ENCODE measurements at places on chromosomes 16 and 17. TPM values are rescaled to one million over a fixed set of nuclear protein-coding genes. Genes with fewer than 3 reads are reported as not detected.

Gene ZSCAN10
- total RNA-seq: 0.23 TPM

Gene PRR29
- 1.9 TPM for total RNA-seq

Gene HCRT
- not detected for total RNA-seq

Gene ZDHHC7
- total RNA-seq: 43.9 TPM

Gene PRDM7
- total RNA-seq: not detected

Gene HEATR9
- 4.1 TPM for total RNA-seq

Gene MPV17L
- total RNA-seq: 0.13 TPM

Gene MC1R
- 11.7 TPM for total RNA-seq

Gene CMTM1
- 3.6 TPM for total RNA-seq

Gene TP53TG3C
- total RNA-seq: not detected

Gene HSD17B1
- 1.3 TPM for total RNA-seq

Gene GGNBP2
- total RNA-seq: 169 TPM

Gene KRT20
- total RNA-seq: 0.47 TPM

Gene SLC47A1
- 0.35 TPM for total RNA-seq

Gene CTRB2
- 18.7 TPM for total RNA-seq

Gene RNF112
- total RNA-seq: 0.76 TPM

Gene NPIPA3
- total RNA-seq: 6.9 TPM

Gene MYH10
- 2.8 TPM for total RNA-seq

Gene PTX4
- not detected for total RNA-seq

Gene MMP25
- total RNA-seq: 1.6 TPM

Gene ASPA
- total RNA-seq: not detected

Gene TNP2
- not detected for total RNA-seq

Gene PIPOX
- total RNA-seq: 5.7 TPM

Gene ABCA10
- total RNA-seq: 1.4 TPM

Gene ZNF385C
- total RNA-seq: 0.46 TPM

Gene PRR15L
- 0.18 TPM for total RNA-seq

Gene MLKL
- total RNA-seq: 40.7 TPM

Gene ASPSCR1
- total RNA-seq: 34.6 TPM

Gene CD19
- 1.9 TPM for total RNA-seq

Gene BRICD5
- 8.3 TPM for total RNA-seq

Gene HIGD1B
- not detected for total RNA-seq

Gene CMTM4
- 1.4 TPM for total RNA-seq

Gene DOC2B
- total RNA-seq: 0.09 TPM

Gene ARL5C
- not detected for total RNA-seq

Gene ST6GALNAC2
- 2.1 TPM for total RNA-seq

Gene BCO1
- total RNA-seq: not detected

Gene ACSM5
- 0.26 TPM for total RNA-seq

Gene GNAO1
- total RNA-seq: 13.4 TPM

Gene C17orf75
- total RNA-seq: 22.0 TPM

Gene ADAM11
- total RNA-seq: 1.0 TPM

Gene TRIM72
- 0.09 TPM for total RNA-seq

Gene CACNA1H
- 8.2 TPM for total RNA-seq

Gene HYDIN
- 0.73 TPM for total RNA-seq

Gene SLFN13
- total RNA-seq: 26.6 TPM

Gene ENPP7
- total RNA-seq: not detected

Gene PCTP
- total RNA-seq: 2.8 TPM

Gene SLC38A7
- 8.9 TPM for total RNA-seq

Gene CRYBA1
- not detected for total RNA-seq
